CD4-positive, alpha-beta T cell treated with Interleukin-10 for 1 hour (primary cell): ENCODE measurements at places on chromosomes 13 and 19.

DNA sequence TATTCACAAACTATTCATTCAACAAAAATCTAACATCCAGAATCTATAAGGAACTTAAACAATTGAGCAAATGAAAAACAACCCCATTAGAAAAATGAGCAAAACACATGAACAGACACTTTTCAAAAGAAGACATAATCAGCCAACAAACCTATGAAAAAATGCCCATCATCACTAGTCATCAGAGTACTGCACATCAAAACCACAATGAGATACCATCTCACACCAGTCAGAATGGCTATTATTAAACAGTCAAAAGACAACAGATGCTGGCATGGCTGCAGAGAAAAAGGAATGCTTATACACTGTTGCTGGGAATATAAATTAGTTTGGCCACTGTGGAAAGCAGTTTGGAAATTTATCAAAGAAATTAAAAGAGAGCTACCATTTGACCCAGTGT lies 487.6 kb downstream of the GPC6 start:
- no peak for DNase-seq

DNA sequence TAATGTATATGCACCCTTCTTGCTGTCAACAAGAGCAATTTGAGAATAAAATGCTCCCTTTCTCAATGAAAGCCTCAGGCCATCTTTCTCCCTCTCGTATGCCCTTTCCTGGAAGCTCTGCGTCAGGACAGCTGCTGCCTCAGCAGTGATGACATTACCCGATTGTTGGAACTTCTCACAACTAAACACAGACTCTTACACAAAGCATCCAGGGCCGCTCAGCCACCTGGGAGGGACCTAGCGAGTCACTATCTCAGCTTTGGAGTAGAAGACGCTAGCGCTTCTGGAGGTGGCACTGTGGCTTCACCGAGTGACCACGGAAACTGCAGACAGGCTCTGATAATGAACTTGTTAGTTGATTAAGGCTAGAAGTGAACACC lies 153.2 kb upstream of the SOX1 start:
- DNase-seq: no peak

- DNase-seq: peak; percentile 48
These were observed at the start of gene RYR1 for GRCh38 chr19:38433268-38433733. Gene RYR1 (plus strand): TSS chr19:38433691. CDS start chr19:38433830, 139 bp downstream.

GRCh38 chr13:42814868-42815267 lies 33.5 kb downstream of the FAM216B start:
- no peak for DNase-seq
